A549 treated with CORT108297 at 1 μM for 4 hours (cell line): ENCODE measurements at places on chromosomes 4 and X. TPM values are rescaled to one million over a fixed set of nuclear protein-coding genes. Genes with fewer than 3 reads are reported as not detected.

The MAGEC3 gene
- total RNA-seq, result not detected in 5 replicates

The HMGB3 gene
- total RNA-seq, result 119 to 181 TPM (median 137 TPM) in 5 replicates

The DCHS2 gene
- not detected in 5 replicates for total RNA-seq

The XIAP gene
- 23.7 to 27.5 TPM (median 25.1 TPM) in 5 replicates for total RNA-seq

The RGN gene
- 0.09 TPM in 1 of 5 replicates, not detected in the others for total RNA-seq

The PABPC4L gene
- total RNA-seq, result 0.06 to 0.09 TPM (median 0.09 TPM) in 5 replicates

The GC gene
- total RNA-seq, result not detected in 5 replicates

The AKAP14 gene
- not detected in 5 replicates for total RNA-seq

The CMC4 gene
- 14.7 to 18.7 TPM (median 16.1 TPM) in 5 replicates for total RNA-seq

The VCX3A gene
- not detected in 5 replicates for total RNA-seq

The HTRA3 gene
- 13.8 to 21.4 TPM (median 19.6 TPM) in 5 replicates for total RNA-seq

The ENOPH1 gene
- total RNA-seq, result 28.4 to 33.2 TPM (median 31.9 TPM) in 5 replicates

The OSTC gene
- 91.0 to 117 TPM (median 95.0 TPM) in 5 replicates for total RNA-seq

The UNC5C gene
- 0.01 to 0.02 TPM (median 0.01 TPM) in 4 of 5 replicates, not detected in the other for total RNA-seq

The IQCM gene
- not detected in 5 replicates for total RNA-seq

The NIPAL1 gene
- 0.68 to 1.1 TPM (median 0.86 TPM) in 5 replicates for total RNA-seq

The NUDT9 gene
- 23.0 to 32.9 TPM (median 23.9 TPM) in 5 replicates for total RNA-seq

The ZMAT1 gene
- 0.08 TPM in 1 of 5 replicates, not detected in the others for total RNA-seq

The JADE1 gene
- total RNA-seq, result 15.6 to 23.1 TPM (median 18.9 TPM) in 5 replicates

The SUPT20HL2 gene
- not detected in 5 replicates for total RNA-seq

The PRSS12 gene
- 0.24 to 0.41 TPM (median 0.28 TPM) in 5 replicates for total RNA-seq

The POU4F2 gene
- total RNA-seq, result not detected in 5 replicates
